ENCODE measurements at places on chromosomes 3 and 15. TPM values are rescaled to one million over a fixed set of nuclear protein-coding genes. Genes with fewer than 3 reads are reported as not detected.
A peak's percentile ranks its signal among the peaks of the same experiment; 100 is the strongest.

DNA sequence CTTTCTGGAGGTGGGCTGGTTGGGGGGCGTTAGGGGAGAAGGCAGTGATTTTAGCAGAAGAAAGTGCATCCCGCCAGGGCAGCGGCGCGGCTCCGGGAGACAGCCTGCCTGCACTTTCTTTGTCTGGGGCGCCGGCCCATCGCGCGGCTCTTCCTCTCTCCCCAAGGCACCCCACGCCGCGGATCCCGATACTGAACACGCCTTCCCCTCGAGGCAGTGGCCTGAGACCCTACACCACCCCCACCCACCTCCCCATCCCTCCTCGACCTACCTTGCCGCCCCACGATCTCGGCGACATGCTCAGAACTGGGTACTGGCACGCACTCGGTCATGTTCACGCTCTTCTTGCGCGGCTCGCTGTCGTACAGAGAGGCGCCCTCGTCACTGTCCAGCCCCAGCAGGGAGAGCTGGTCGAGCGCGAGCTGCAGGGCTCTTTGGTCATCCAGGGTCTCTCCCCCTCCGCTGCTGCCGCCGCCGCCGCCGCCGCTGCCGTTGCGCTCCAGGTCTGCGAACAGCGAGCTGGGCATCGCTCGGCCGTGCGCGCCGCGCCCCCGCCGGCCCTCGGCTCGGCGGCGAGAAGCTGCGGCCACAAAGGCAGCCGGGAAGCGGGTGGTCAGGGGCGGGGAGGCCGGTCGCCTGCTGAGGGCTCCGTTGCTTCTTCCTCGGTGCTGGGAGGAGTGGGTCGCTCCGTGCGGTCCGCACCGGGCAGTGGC is 483 bp downstream of the MEX3B start:
- DNase-seq: peak; percentile 70

- DNase-seq: no peak
Observed at GRCh38 chr3:187992609-187993008, 161.3 kb upstream of the LPP start.

DNA sequence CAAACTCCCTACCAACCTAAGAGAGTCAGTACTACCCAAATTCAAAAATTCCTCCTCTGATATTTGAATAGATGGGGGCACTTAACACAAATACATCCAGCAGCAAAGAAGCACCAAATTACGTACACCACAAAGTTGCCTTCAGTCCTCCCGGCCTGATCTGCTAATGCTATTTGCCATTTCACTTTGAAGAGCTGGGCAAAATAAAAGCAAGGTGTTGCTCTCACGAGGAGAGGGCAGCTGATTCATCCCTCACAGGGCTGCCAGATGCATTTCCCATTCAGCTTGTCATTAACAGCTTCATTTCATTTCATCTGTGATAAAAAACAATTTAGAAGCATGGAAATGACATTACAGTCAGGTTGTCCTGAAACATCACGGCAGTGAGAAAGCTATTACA is 283.4 kb upstream of the VEPH1 start:
- no peak for DNase-seq

The CKMT1A gene
- 19.9 TPM for polyA plus RNA-seq

The DAZL gene
- not detected for polyA plus RNA-seq
